ENCODE measurements at places on chromosomes 16 and 17. TPM values are rescaled to one million over a fixed set of nuclear protein-coding genes. Genes with fewer than 3 reads are reported as not detected.
A peak's percentile ranks its signal among the peaks of the same experiment; 100 is the strongest.

- no peak overlapping the region for H3K4me3 ChIP-seq
- H3K27me3 ChIP-seq = no peaks in the 10 kb centered on the region
- H3K27ac ChIP-seq = no peak overlapping the region
These were observed 55.3 kb upstream of the ERCC4 start for GRCh38 chr16:13864689-13865088.

DNA sequence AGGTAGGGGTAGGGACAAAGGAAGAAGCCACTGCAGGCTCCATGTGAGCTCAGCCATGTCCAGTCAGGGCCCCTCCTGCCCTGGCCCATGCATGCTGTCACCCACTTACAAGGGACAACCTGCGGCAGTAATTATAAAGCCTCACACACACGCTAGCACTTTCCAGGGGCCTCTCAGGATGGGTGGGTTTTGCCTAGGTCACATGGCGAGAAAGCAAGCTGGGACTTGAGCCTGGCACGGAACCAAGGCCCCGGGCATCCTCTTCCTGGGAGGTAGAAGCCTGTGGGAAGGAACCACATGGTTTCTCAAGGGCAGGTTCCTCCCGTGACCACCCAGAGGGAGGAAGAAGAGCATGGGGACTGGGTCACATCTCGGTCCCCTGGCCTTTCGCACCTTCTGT is 7.0 kb downstream of the ZNF319 start:
- H3K4me3 ChIP-seq = no peak overlapping the region
- H3K36me3 ChIP-seq = peaks cover 37% of the 10 kb centered on the region
- H3K4me1 ChIP-seq = peaks cover 15% of the 10 kb centered on the region
- H3K27ac ChIP-seq = no peak overlapping the region
- H3K27me3 ChIP-seq = no peaks in the 10 kb centered on the region
- no peak for DNase-seq

DNA sequence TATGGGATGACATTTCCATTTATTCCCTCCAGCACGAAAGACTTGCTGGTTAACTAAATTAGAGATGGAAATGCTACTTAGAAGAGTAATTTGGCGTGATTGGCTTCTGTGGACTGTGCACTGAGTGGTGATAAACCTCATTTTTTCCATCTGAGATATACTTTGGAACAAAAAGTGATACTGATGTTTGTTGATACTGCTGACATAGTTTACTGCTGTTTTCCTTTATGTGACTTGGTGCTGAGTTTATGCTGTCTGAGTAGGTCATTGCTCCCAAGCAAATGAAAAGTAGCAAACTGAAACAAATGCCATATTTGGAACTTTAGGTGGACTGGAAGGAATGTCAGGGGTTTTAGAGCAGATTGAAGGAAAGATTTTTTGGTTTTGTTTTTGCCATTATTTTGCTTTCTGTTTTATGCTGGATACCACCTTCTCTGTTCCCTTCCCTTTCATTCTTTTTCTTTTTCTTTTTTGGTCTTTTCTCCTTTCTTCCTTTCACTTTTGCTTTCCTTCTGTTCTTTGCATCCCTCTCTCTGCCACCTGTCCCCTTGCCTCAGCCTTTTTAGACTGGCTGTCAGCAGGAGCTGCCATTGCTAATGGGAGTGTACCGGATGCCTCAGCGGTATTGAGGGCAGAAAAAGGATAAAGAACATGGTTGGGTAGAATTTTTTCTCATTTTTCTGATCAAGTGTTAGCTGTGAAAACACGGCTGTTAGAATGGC is 41.8 kb downstream of the NUP93 start:
- H3K36me3 ChIP-seq = no peaks in the 10 kb centered on the region
- H3K4me3 ChIP-seq = no peak overlapping the region
- no peak overlapping the region for H3K27ac ChIP-seq
- DNase-seq = no peak

DNA sequence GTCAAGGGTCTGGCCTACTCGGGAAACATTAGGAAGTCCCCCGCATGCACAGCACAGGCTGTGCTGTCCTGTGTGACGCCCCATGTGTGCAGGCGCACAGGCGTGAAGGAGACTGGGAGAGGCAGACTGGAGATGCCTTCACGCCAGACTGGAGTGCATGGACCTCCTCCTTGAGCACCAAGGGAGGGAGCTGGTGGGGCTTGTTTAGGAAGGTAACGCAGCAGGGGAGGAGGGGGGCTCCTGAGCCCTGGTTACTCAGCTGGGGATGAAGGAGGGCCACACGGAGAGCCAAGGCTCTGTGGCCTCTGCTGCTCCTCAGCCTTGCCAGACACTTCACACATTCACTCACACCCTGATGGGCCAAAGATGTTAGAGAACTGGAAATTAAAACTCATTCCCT is 7.7 kb downstream of the HSDL1 start:
- H3K36me3 ChIP-seq = no peaks in the 10 kb centered on the region
- DNase-seq = no peak
- H3K4me3 ChIP-seq = no peak overlapping the region
- peaks cover 10% of the 10 kb centered on the region for H3K4me1 ChIP-seq
- no peaks in the 10 kb centered on the region for H3K27me3 ChIP-seq

GRCh38 chr17:43418441-43419374 is 19.9 kb downstream of the ARL4D start:
- no peak overlapping the region for H3K4me3 ChIP-seq
- no peaks in the 10 kb centered on the region for H3K36me3 ChIP-seq
- peak; percentile 88 for DNase-seq
- H3K4me1 ChIP-seq = peaks cover 31% of the 10 kb centered on the region

DNA sequence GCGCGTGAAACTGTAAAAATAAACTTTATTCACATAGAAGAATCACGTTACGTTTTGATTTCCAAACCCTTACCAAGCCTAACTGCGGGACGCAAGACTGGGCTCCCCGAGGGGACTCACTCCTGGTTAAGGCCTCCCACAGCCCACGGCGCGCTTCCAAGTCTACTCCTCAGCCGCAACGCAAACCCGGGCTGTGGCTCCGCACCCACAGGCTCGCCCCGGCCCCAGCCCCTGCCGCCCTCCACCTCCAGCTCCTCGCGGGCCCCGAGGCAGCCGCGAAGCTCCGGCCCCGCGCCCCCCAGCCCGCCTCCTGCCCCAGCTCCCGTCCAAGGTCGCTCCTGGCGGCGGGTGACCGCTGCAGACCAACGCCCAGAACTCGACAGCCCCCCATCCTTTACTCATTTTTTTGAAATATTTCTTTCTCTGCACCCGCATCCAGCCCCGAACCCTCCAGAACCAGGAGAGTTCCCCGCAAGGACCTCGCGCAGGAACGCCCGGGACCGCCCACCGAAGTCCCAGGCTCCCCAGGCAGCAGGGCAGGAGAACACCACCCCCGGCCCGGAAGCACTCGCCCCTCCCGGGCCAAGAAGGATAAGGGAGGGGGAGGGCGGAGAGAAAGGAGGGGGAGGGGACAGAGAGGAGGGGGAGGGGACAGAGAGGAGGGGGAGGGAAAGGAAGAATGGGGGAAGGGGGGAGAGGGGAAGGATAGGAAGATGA is 912 bp downstream of the USP22 start:
- no peaks in the 10 kb centered on the region for H3K4me1 ChIP-seq
- DNase-seq = peak; percentile 89
- peak overlapping the region; percentile 92 for H3K4me3 ChIP-seq
- H3K27ac ChIP-seq = peak overlapping the region; percentile 99
- H3K27me3 ChIP-seq = no peaks in the 10 kb centered on the region

- DNase-seq = no peak
- peaks cover 97% of the 10 kb centered on the region for H3K4me1 ChIP-seq
- H3K4me3 ChIP-seq = no peak overlapping the region
- no peaks in the 10 kb centered on the region for H3K36me3 ChIP-seq
- no peak overlapping the region for H3K27ac ChIP-seq
These were observed 6.2 kb downstream of the N4BP1 start for GRCh38 chr16:48603647-48604376.

GRCh38 chr17:50800196-50800700 is 32.9 kb upstream of the ANKRD40CL start:
- H3K36me3 ChIP-seq = no peaks in the 10 kb centered on the region
- no peak overlapping the region for H3K4me3 ChIP-seq
- no peaks in the 10 kb centered on the region for H3K4me1 ChIP-seq
- DNase-seq = no peak
- H3K27ac ChIP-seq = no peak overlapping the region

The TSNAXIP1 gene
- total RNA-seq = 0.55 TPM

Data from right atrium auricular region (tissue), 2 donors.